ENCODE measurements at places on chromosomes 12 and 14.

DNA sequence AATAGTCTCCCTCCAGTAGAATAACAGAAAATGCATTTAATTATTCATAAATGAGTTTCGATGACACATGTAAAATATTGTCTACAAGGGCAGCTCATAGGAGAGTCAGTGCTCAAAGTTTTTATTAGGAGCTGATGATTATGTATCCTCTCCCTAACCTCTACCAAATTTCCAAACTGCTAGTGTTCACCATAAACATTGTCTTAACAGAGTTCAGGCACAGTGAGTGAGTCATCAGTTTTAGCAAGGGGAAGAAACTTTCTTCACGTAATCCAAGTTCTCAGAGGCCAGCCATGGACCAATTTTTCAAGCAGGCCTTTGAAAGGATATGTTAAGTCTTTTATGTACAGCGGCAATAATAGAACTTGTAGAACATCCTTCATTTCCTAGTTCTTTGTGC, 649.2 kb upstream of the MIS18BP1 start:
- no peak for DNase-seq

- DNase-seq: no peak
These were observed 242.7 kb downstream of the ATXN7L3B start for GRCh38 chr12:74780182-74780849.

GRCh38 chr12:122473543-122474323, 27.0 kb downstream of the ZCCHC8 start:
- DNase-seq: no peak

DNA sequence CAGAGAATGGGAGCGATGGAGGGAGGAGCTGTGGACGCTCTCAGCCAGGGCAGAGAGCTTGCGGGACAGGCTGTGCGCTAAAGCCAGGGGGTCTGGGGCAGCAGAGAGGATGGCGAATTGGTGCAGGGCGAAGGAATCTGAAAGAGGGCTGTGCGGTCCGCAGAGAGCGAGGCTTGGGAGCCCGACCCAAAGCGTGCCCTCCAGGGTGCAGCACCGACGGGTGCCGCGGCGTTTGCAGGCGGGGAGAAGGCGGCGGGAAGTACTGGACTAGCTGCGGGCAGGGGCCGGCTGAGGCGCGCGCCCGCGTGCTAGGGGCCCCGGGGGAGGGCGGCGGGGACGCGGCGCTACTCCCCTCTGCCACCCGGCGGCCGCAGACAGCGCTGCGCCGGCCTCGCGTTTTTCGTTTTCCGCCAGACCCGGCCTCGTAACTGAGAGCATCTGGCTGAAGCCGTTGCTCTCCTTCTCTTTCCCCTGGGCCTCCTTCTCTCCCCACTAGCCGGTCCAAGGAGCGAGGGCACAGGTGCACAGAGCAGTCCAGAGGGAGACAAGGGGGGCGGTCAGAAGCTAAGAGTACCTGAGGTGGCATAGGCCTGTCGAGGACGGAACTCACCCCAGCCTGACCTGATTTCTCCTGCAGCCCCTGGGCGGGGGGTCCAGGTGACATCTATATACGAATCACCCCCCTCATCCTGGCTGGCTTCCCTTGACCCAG, 24.9 kb downstream of the SLC6A12 start:
- DNase-seq: peak; percentile 35

DNA sequence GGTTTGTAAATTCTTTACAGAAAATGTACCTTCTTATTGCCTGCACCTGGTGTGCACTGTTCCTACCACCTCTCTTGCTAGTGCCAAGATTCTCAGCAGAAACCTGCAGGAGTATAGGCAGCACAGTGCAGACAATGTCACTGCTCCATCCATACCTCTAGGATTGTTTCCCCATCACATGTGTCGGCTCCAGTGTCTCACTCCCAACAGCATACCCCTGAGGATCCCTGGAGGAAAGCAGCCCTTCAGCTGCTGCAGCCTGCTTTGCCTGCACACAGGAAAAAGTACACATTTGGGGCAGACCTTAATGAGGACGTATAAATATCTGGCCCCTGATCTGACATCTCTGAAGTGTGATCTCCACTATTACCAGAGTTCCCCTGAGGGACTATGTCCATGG, 235.5 kb downstream of the MDGA2 start:
- DNase-seq: no peak

DNA sequence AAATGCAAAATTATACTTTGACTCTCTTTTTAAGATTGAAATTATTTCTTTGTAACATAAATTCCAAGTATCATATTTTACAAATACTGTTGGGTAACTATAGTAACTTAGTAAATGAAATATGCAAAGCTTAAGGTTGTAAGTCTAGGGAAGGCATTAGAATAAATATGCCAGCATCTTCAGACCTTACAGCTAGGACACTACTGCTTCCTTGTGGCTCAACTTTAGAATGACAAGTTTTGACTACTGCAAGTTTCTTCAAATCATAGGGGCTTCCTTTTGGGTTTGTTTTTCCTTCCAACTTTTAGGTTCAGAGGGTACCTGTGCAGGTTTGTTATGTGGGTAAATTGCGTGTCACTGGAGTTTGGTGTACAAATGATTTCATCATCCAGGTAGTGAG, 17.7 kb upstream of the ANP32D start:
- no peak for DNase-seq

DNA sequence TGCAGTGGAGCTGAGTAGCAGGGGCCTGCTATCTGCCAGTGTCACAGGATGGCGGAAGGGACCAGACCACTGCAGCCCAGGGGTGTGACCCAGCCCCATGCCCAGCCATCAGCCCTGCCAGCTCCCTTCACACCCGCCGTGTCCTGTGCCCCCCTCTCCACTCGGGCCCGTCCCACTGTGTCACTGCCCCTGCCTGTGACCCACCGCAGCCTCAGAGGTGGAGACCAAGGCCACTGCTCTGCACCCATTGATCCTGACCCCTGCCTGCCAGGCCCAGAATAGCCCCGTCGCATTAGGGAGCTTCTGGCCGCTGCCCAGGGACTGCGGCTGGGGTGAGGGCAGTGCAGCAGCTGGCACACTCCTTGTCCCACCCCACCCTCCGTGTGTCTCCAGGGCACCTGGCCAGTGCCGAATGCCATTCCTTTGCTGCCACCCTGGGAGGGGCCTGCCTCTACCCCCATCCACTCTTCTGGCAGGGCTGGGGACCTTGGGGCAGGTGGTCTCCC, 2.1 kb upstream of the CRIP2 start:
- DNase-seq: peak; percentile 52

DNA sequence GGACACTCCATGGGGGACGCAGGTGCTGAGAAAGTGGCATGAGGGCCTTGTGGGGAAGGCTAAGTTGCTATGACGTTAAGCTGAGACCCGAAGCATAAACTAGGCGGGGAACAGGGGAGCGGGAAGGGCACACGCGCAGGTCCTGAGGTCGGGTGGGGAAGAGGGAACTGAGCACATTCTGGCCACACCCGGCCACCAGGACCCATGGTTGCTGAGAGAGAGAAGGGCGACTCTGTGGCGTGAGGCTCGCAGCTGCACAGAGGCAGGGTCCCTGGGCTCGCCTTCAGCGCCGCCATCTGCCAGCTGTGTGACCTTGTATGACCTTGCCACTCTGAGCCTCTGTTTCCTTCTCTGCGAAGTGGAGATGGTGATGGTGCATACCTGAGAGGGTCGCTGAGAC, 182.5 kb downstream of the PHETA1 start:
- DNase-seq: no peak

- DNase-seq: no peak
These were observed 36.5 kb downstream of the LRRC74A start for GRCh38 chr14:76862546-76863282.

GRCh38 chr12:72471806-72472205, 199.6 kb downstream of the TRHDE start:
- DNase-seq: no peak

DNA sequence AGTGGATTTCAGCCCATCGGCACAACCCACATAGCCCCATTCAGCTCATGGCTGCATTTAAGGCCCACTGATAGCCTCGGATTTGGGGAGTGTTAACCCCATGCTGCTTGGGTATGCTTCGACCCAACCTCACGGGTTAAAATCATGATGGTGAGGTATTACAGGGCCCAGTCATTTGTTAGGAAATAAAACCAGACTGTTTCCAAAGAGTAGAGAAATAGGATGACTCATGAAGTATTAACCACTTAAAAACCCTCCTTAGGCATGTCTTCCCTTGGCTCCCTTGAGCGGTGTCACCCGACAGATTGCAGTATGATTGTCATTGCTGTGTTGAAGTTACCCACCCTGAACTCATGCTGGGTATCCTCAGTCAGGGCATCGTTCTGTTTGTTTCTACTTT, 289.1 kb downstream of the CACNA1C start:
- DNase-seq: no peak

DNA sequence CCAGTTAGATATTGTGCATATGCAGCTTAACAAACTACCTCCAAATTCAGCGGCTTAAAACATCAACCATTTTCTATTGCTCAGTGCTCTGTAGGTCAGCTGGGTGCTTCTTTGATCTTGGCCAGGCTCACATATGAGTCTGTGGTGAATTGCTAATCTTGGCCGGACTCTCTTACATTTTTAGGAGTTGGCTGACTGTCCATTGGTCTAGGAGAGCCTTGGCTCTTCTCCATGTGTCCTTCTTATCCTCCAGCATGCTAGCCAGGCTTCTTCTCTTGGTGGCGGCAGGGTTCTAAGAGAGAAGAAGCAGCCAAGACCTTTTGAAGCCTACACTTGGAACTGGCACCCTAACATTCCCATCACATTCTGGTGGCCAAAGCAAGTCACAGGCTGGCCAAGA, 174.3 kb upstream of the PWP1 start:
- DNase-seq: no peak
